Fibroblast of upper back skin (primary cell): ENCODE measurements at places on chromosomes 1 and 21.

DNA sequence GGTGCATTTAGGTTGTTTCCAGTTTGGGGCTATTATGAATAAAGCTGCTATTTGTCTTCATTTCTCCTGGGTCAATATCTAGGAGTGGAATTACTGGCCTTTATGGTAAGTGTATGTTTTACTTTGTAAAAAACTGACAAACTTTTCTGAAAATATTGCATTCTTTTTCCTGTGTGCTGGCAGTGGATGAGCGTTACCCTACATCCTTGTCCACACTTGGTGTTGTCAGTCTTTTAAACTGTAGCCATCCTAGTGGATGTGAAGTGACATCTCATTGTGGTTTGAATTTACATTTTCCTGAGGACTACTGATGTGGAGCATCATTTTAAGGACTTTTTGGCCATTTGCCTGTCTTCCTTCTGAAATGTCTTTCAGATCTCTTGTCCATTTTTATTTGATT, 35.9 kb downstream of the TRPM2 start:
- no peak for DNase-seq

DNA sequence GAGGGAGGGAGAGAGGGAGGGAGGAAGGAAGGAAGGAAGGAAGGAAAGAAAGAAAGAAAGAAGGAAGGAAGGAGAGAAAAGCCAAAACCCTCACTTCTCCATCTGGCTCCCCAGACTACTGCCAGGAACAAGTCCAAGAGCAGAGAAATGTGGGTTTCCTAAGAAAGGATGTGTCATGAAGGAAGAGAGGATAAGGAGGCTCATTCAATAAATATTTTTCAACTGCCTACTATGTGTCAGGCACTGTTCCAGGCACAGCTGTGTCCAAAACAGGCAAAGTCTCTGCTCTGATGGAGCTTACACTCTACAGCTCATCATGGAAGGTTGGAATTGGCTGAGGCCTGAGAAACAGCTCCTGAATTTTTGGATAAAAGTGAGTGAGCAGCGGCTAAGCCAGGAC, 42.6 kb upstream of the ATP2B4 start:
- DNase-seq: peak; percentile 49

DNA sequence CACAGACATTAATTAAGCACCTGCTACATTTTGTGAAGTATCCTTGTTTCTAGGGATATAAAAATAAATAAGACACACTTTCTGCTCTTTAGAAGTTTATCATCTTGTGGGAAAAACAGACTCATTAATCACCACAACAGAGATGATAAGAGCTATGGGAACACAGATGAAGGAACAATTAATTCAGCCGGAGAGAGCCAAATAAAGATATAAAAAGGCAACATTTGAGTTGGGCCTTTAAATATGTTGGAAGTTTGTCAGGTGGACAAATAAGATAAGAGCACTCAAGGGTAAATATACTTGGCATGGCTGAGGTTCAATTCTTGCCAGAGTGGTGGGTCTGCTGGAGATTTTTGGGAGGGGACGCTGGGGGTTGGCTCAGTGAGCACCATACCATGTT, 34.2 kb upstream of the VTCN1 start:
- no peak for DNase-seq

- no peak for DNase-seq
Observed at GRCh38 chr1:156559797-156560385, 12.5 kb downstream of the IQGAP3 start.

DNA sequence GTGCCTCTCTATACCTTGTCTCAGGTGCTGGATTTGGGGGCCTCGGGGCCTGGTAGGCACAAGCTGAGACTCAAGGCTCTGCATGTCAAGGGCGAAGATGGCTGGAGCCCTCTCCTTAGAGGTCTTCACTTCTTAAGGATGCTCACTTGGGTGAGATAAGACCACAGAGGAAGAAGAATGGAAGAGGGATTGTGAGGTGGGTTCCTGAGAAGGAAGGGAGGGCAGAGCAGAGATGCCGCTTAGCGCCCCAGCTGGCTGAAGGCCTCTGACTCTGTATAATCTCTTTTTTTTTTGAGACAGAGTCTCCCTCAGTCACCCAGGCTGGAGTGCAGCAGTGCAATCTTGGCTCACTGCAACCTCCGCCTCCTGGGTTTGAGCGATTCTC, 32.2 kb downstream of the SOX13 start:
- DNase-seq: no peak

DNA sequence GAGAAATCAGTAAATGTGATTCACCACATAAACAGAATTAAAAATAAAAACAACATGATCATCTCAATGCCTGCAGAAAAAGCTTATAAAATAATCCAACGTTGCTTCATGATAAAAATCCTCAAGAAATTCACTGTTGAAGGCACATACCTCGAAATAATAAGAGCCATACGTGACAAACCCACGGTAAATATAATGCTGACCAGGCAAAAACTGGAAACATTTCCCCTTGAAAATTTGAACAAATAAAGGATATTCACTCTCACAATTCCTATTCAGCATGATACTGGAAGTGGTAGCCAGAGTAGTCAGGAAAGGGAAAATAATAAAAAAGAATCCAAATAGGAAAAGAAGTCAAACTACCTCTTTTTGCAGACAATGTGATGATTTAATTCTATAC, 148.8 kb downstream of the BRINP3 start:
- no peak for DNase-seq

DNA sequence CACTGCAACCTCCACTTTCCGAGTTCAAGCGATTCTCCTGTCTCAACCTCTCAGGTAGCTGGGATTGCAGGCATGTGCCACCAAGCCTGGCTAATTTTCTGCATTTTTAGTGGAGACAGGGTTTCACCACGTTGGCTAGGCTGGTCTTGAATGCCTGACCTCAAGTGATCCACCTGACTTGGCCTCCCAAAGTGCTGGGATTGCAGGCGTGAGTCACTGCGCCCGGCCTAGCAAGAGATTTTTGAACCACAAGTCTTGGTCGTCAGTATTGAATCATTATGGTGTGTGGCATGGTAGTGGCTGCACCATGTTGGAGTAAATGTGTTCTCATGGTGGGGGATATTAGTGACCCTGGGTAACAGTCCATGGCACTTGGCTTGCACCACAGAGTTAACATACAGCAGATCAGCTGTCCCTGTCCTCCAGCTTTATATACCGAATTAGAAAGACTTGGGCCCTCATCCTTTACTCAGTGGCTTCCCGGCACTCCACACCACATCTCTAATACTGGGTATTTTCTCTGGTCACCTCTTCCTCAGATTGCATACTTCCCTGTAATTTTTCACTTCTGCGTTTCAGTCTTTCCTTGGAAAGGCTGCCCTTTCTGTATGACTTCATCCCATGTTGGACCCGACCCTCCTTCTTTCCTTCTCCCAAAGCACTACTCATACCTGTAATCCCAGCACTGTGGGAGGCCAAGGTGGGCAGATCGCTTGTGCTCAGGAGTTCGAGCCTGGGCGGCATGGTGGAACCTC, 25.1 kb downstream of the AK4 start:
- no peak for DNase-seq

DNA sequence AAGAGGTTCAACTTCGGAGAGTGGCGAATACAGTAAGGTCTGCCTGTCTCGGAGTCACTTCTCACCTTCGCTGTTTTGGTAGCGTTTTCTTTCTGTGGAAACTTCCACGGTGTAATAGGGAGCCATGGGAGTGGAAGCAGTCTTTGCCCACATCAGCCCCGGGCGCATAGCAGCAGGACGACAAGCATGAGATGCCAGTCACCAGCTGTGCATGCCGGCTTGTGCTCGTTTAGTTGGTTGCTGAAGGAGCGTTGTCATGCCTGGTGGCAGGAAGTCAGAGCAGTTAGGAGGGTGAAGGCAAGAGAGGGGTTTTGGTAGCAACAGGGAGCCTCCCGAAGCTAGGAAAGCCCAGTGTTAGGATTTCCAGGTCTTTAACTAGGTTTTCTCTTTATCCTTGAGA, 58.8 kb downstream of the MRPS6 start:
- no peak for DNase-seq

DNA sequence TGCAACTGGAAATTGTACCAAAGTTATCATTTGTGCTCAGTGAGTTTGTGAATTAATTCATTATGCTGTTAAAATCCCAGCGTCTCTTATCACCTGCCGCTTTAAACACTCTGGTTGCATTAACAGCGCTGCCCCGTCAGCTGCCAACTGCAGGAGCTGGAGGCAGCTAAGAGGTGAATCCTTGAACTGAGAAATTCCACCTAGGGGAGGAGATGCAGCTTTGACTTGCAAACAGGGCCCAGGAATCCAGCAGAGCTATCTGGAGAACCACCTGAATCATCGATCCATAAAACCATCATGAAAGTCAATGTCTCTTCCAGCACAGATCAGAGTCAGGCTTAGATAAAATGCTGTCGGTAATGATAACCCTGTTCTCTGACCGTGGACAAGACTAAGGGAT, 140.7 kb upstream of the PTBP2 start:
- no peak for DNase-seq

- no peak for DNase-seq
Observed at GRCh38 chr1:203477748-203478147, 2.1 kb downstream of the PRELP start.

DNA sequence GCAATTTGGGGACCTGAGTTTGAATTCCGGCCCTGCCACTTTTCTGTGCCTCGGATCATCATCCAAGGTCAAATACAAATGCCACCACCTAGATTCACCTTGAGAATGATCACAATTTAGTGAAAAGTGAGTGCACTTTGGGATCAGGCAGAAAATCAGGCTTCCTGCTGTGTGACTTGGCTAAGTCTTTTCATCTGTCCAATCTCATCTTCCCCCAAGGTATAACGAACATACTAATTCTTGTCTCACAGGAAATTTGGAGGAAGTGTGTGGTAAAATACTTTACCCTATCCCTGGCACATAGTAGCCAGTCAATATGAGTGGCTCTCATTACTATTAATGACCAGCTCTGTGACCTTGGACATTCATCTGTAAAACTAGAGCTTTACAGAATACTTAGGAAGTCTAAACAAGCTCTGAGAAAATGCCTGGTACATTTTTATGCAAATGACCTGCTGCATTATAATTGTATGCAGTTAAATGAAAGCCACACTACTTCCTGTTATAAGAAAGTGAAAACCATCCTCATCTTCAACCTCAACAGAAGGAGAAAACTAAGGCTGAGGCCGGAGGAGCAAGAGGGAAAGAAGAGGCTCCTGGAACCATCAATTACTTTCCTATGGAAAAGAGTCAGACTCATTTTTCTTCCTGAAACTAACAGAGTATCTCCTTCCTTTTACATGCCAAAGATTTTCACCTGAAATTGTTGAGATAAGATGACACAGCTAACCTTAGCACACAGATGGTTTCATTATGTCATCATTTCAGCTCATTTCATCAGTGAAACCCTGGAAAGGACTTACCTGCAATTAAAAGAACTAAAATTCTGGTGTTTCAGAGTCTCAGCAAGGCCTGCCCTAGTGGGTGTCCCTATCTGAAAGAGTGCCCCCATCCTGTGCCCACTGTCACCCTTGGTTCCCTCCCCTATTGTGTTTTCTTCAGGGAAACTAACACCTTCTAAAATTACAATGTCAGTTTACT, 32.6 kb upstream of the RGS8 start:
- DNase-seq: no peak

DNA sequence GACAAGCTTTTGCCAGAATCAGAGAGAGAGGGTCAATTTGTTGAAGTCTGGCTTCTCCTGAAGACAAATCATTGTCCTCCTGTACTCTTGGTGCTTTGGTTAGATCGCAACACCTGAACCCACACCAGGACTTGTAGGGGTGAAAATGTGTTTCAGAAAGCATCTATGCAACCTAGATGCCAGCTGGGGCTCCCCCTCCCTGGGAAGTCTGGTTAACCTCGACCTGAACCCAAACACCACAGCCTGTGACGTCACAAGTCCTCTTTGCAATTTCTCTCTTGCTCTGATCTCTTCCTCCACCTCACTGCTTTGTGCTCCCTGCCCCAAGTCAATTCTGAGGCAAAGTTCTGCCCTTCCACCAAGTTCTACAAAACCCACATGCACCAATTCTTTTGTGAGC, 42.8 kb upstream of the USP24 start:
- no peak for DNase-seq

DNA sequence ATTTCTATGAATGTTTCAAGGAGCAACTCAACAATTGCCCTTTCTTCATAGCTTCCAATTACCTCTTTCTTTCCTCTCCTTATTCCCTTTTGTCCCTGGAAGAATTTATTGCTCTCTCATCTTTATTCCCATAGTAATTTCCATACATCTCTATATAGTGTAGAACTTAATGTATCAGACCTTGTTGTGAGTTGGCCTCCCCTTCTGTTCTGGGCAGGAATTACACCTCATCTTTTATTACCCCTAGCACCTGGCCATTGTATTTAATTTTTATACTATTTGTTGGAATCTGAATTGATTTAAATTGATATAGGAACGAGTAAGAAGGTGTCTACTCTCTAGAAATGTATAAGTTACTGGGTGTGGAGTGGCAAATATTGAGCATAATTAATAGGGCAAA, 114.5 kb downstream of the CACHD1 start:
- DNase-seq: no peak

DNA sequence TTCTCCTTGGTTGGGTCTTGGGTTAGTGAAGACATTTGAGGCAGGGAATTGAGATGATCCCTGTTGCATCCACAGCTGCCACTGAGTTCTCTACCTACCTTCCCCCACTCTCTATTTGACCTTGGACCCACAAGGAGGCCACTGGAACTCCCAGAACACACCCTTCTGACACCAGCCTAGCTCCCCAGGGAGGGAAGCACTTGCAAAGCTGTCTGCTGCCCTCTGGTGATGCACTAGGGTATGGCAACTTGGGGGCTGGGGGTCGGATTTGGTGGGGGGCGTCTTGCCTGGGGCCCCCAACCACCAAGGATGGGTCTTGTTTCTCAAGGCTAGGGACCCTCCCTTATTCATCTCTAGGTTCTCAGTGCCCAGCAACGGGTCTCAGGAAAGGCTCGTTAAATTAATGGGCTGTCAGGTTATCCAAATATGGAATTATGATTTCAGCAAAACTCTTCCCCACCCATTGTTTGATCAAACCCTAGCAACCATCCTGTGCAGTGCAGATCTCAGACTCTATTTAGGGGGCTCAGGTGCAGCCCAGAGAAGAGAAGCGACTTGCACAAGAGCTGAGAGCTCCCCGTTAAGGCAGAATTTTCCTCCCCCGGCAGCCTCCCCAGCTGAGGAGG, 177.8 kb upstream of the KLHDC7A start:
- DNase-seq: no peak

DNA sequence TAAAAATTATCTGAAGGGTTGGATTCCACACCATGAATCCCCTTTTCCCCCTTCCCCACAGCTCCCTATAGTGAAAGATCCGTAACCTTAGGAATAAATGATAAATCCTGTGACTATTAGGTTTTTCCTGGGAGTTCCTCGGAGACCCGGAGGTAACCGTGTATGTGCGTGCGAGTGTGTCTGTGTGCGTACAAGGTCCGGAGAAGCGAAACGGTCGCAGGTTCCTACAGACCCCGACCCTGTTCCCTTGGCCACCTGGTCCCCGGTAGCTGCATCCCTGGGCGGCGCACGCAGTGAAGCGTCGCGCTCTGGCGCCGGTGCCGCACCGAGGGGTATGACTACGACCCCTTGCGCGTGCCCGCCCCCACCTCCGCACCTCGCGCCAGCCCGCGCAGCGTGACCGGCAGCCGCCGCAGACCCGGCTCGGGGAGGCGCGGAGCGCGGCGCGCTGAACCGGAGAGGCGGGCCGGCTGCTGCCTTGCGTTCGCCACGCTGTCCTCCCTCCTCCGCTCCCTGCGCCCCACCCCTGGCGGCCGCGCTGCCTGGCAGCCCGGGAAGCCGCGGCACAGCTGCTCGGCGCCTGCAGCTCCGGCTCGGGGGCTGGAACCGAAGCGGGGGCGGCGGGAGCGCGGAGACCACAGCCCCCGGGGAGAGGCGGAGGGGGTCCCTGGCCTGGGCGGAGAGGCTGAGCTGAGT, at the start of gene AK5:
Gene AK5, plus strand, starts transcription at position 529 of the 696 bp plus-strand sequence. CDS start 295 bp downstream, outside the sequence.
- DNase-seq: peak; percentile 40

- no peak for DNase-seq
Observed at GRCh38 chr21:33113131-33113530, 43.2 kb downstream of the OLIG1 start.
